ENCODE measurements at places on chromosomes 1 and 21.

GRCh38 chr1:97042551-97042950 lies 321.0 kb downstream of the PTBP2 start:
- no peak for DNase-seq

GRCh38 chr1:16151196-16151994 lies 4.5 kb downstream of the EPHA2 start:
- peak; percentile 83 for DNase-seq

- no peak for DNase-seq
These were observed 57.0 kb downstream of the YARS1 start for GRCh38 chr1:32759997-32760623.

DNA sequence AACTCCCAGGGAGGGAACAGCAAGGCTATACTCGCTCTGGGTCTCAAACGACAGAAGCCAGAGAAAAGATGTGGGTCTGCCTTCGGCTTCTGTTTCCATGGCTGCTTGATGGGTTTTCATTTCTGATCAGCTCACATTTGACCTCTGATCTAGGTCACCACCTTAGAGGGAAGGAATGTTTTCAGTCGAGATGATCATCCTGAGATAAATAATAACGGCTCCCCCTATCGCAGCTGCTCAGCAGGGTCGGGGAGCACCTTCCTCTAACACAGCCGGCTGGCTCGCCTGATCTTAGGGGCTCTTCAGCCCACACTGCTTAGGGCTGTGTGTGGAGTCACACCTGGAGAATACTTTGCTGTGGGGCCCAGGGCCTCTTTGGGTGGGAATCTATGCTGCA lies 53.1 kb upstream of the ZNF648 start:
- DNase-seq: no peak

- DNase-seq: peak; percentile 17
These were observed 30.9 kb downstream of the PRDM2 start for GRCh38 chr1:13730751-13731482.

- peak; percentile 80 for DNase-seq
These were observed 5.6 kb downstream of the OSBPL9 start for GRCh38 chr1:51622455-51622913.

GRCh38 chr1:44839576-44839975 lies 3.5 kb downstream of the PTCH2 start:
- DNase-seq: no peak

- DNase-seq: no peak
These were observed 562 bp downstream of the DYNLT5 start for GRCh38 chr1:66752671-66753371.

- peak; percentile 80 for DNase-seq
These were observed 60.7 kb upstream of the ATP5PO start for GRCh38 chr21:33976082-33977016.

GRCh38 chr1:230169454-230170152 lies 102.6 kb downstream of the GALNT2 start:
- no peak for DNase-seq

DNA sequence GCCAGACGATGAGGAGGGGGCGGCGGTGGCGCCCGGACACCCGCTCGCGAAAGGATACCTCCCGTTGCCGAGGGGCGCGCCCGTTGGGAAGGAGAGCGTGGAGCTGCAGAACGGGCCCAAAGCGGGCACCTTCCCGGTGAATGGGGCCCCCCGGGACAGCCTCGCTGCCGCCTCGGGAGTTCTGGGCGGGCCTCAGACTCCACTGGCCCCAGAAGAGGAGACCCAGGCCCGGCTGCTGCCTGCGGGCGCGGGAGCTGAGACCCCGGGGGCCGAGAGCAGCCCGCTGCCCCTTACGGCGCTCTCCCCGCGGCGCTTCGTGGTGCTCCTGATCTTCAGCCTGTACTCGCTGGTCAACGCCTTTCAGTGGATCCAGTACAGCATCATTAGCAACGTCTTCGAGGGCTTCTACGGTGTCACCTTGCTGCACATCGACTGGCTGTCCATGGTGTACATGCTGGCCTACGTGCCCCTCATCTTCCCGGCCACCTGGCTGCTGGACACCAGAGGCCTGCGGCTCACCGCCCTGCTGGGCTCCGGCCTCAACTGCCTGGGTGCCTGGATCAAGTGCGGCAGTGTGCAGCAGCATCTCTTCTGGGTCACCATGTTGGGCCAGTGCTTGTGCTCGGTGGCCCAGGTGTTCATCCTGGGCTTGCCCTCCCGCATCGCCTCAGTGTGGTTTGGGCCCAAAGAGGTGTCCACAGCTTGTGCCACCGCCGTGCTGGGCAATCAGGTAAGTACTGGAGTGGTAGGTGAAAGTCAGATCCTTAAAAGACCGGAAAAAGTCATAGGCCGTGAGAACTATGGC lies 588 bp downstream of the FLVCR1 start:
- peak; percentile 48 for DNase-seq

DNA sequence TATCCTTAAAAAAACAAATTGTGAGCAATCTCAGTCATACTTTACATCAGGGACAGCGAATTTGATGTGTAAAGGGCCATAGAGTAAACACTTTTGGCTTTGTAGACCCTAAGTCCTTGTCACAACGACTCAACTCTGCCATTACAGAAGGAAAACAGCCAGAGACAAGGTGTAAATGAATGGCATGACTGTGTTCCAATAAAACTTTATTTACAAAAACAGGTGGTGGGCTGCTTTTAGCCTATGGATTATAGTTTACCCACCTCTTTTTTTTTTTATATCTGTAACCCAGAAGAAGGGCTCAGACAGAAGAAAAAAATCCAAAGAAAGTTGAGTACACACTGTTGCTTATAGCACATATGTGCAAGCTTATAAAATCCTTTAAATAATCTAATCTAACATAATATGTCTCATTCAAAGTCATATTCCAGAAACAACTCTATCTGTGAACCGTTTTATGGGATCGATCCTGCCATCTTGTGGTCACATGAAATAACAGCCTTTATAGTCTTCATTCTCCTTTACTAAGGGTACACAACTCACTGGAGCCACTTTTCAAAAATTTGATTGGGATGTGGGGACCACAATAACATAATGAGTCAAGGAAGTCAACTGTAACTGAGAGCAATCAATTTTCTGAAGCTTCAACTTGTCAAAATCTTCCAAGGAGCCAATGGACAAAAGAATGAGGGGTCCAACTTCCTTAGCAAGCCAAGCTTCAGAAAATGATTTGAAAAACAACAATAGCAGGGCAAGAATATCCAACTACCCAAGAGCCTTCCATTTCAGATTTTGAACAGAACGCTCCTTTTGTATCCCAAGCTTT lies 142.2 kb upstream of the KRTAP19-8 start:
- DNase-seq: no peak

GRCh38 chr1:173473599-173474011 lies 3.5 kb upstream of the PRDX6 start:
- DNase-seq: no peak

GRCh38 chr1:111221633-111222291 lies 5.8 kb upstream of the CHI3L2 start:
- DNase-seq: peak; percentile 75

- no peak for DNase-seq
These were observed 223.4 kb downstream of the PLPP3 start for GRCh38 chr1:56355918-56356317.

- DNase-seq: no peak
These were observed 556.8 kb downstream of the AGBL4 start for GRCh38 chr1:49466961-49467360.

DNA sequence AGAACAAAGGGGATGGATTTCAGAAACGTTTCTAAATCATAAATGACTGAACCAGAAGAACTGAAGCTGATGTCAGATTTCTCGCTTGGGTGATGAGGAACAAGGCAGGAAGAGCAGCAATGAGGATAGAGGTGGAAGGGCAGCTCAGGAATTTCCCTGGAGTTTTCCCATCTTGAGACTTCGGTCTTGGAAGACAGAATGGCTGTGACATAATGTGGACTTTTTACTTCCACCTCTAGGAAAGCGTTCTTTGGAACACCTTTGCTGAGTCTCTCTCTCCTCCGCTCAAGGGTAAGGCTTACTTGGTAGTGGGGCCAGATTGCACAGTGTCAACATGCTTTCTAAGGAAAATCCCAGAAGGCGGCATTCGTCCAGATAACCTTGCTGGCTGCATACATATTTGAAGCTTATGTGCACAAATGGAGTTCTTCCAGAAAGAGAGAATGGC lies 36.6 kb downstream of the DEGS1 start:
- DNase-seq: no peak

DNA sequence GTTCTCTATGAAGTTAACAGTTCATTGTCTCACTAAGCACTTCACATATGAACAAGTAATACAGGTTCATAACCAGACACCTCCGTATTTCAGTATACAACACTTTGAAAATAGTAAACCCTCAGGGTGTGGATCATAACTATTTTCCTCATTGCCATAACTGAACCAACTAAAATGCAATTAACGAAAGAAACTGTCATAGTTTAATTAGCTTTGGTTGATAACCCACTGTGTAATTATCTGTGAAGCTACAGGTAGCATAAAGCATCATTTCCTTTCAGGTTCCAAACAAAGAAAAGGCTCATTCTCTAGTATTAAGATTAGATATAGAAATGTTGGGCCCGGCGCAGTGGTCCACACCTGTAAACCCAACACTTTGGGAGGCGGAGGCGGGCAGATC lies 58.5 kb downstream of the EIF4G3 start:
- no peak for DNase-seq

DNA sequence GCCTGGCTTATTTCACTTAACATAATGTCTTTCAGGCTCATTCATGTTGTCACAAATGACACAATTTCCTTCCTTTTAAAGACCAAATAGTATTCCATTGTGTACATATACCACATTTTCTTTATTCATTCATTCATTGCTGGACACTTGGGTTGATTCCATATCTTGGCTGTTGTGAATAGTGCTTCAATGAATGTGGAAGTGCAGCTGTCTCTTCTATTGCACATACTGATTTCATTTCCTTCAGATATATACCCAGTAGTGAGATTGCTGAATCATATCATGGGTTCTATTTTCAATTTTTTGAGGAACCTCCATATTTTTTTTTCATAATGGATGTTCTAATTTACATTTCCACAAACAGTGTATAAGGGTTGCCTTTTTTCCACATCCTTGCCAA lies 38.6 kb upstream of the WLS start:
- DNase-seq: no peak

GRCh38 chr1:205210756-205211168 lies 740 bp downstream of the DSTYK start:
- peak; percentile 70 for DNase-seq

DNA sequence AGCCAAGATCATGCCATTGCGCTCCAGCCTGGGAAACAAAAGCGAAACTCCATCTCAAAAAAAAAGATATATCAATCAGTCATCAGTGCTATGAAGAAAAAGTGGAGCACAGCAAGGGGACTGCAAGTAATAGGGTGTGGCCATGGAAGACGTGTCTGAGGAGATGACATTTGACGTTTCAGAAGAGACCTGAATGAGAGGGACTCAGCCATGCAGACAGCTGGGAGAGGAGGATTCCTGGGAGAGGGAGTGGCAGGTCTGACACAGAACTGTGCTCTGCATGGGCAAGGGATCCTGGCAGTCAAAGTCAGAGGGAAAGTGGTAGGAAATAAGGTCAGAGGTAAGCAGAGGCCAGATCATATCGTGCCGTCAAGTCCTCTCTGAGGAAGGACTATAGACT lies 3.3 kb downstream of the LAX1 start:
- no peak for DNase-seq

DNA sequence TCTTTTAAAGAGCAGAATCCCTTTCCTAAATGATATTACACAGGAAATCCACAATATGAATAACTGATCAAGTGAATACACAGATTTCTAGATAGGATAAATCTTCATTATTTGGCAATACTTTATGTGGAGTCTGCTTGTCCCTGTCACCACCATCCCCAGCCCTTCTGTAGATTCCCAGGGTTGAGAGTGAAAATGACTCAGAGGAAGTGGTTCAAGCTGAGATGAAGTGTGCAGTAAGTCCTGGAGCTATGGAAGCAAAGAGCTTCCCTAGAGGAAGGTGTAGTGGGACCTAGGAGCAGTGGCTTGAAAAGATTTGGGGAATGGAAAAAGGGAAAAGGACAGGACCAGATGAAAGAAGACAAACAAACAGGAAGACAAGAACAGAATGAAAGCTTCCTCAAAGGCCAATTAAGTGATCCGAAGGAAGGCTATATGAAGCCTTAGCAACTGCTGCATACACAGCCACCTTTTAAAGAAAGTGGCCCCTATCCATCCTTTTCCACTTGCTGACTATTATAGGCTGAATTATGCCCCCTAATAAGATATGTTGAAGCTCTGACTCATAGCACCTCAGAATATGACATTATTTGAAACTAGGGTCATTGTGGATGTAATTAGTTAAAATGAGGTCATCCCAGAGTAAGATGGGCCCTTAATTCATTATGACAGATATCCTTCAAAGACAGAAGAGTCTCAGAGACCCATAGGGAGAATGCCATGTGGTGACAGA lies 96.5 kb upstream of the CAMK1G start:
- DNase-seq: no peak

DNA sequence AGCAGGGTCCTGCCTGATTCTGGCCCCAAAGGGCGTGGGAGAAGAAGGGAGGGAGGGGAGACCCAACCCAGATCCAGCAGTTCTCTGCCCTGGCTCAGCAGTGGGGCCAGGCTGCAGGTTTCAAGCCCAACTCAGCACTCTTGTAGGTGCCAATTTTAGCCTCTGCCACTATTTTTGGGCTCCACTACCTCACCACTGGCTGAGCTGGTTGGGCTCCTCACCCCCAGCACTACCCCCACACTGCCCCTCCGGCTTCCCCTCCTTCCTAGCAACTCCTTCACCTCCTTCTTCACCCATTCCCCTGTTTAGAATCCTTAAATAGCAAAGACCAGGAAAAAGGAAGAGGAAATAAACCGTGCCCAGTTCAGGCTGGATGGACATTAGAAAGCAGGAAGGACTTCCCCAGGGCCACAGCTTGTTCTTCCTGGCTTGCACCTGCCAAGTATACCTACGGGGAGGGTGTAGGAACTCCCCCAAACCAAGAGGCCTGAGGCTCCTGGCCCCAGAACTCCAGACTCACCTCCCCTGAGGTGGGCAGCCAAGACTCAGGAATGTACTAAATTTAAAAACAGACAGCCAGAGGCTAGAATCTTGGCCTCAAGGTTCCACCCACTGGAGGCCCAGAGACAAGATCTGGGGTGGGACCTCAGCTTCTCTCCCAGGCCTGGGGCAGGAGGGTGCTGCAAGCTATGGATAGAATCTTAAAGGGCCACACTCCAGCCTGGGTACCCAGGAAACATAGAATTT lies 1.4 kb upstream of the ARHGEF2 start:
- DNase-seq: no peak

GRCh38 chr21:45404730-45405270 lies at the start of gene COL18A1:
Gene COL18A1, plus strand, starts transcription at chr21:45405165. Its CDS starts 66 bp downstream, at chr21:45405231.
- peak; percentile 75 for DNase-seq

DNA sequence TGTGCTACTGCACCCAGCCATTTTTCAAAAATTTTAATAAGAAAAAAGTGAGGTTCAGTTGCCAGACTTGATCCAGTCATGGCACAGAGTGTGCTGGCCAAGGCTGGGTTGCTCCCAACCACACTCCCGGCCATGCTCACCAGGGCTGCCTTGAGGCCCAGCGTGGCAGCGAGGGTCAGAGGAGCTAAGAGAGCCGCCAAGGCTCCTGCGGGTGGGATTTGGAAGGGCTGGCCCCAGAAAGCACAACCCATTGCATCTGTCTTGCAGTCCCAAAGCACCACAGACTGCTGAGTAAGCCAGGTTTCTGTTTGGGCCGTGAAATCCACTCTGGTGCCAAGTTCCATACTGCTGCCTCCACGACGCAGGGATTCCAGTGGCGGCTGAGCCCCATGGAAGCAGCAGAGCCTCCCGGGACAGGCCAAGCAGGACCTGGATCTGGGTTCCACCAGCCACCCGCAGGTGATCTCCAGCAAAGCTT lies 22.6 kb downstream of the ZBTB17 start:
- no peak for DNase-seq

GRCh38 chr1:220789532-220790147 lies 2.9 kb downstream of the MTARC1 start:
- DNase-seq: no peak

GRCh38 chr21:43188592-43189210 lies 19.9 kb downstream of the CRYAA start:
- peak; percentile 4 for DNase-seq

GRCh38 chr1:31551208-31551607 lies 25.1 kb upstream of the TINAGL1 start:
- no peak for DNase-seq

Measured in WERI-Rb-1 (cell line).